ENCODE measurements at places on chromosomes 11 and 22.

- no peak for DNase-seq
These were observed 7.5 kb upstream of the ANKRD13D start for GRCh38 chr11:67281552-67282150.

DNA sequence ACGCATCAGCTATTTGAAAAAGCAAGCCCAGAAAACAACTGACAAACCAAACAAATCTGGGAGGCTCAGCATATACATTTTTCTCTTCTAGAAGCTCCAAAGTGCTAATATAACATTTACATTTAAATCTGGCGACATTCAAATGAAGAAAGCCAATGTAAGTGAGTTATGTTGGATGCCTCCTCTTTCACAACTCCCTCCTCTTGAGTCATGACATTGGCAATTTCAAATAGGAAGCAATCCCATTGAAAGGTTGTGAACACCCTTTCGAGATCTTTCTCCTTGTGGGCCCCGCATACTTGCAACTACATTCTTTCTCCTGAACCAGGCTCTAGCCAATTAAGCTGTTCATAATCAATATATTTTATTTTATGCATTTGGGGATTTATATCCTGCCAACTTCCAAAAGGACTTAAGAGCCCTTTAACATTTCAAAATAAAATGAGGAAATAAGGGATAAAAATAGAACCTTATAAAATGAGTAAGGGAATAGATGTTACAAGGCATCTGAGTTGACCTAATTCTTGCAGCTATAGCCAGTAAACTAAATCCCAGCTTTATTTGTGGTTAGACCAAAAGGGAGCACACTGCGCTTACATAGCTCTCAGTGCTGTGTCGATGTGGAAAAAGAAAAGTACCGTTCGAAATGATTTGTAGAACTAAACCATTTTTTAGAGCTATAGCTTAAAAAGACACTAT, 129.5 kb upstream of the SESN3 start:
- no peak for DNase-seq

- DNase-seq, result no peak
These were observed 56.4 kb upstream of the SYN3 start for GRCh38 chr22:33114565-33114964.

DNA sequence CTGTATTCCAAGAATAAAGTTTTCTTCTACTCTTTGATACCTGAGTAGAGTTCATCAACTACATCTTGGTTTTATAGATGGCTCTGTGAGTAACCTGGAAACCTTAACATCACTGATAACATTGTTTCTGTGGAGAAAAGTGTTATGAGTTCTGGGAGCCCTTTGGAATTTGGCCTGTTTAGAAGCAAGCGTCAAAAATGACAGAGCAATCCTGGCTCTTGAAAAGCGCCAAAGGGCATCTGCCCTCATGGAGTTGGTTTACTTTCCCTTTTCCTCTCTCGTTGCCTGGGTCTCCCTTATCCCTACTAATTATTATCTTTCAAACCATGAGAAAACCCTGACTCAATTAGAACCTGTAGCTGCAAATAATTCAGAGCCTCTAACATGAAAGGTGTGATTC, 140.1 kb downstream of the DBX1 start:
- DNase-seq, result no peak

DNA sequence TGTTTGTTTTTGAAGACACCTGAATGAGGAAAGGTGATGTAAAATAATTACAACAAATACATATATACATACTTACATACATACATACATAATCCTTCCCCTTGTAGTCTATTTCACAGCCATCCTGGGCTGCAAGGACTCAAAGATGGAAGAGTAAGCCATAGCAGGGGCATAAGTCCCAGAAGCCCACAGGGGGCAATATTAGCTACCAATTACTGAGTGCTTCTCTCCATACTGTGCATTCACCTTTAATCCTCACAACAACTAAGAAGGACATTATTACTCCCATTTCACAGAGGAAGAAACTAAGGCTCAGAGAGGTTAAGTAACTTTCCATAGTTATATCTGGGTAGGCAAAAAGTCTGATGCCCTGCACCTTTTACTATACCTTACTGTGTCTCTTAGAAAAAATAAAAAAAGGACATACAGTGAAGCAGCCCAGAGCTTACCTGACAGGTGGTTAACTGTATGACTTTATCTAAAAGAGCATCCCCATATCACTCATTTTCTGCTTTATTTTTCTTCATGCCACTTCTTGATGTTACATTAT, 2.7 kb downstream of the SERGEF start:
- no peak for DNase-seq

DNA sequence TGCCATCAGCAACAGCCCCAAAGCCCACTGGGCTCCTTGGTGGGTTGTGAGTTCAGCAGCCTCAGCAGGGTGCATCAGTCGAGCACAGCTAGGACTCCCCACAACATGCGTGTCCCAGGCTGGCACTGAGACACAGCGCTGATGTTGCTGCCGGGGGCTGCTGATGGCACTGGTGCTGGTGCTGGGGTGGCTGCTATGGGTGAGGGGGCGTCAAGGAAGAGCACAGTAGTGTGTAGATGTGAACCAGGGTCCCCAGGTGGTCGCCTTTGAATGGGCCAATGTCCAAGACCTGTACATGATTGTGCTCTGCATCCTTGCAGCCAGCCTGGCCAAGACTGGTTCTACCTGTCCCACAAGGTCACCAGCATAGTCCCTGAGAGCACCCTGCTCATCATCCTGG, 121.3 kb upstream of the SERPIND1 start:
- DNase-seq, result no peak

DNA sequence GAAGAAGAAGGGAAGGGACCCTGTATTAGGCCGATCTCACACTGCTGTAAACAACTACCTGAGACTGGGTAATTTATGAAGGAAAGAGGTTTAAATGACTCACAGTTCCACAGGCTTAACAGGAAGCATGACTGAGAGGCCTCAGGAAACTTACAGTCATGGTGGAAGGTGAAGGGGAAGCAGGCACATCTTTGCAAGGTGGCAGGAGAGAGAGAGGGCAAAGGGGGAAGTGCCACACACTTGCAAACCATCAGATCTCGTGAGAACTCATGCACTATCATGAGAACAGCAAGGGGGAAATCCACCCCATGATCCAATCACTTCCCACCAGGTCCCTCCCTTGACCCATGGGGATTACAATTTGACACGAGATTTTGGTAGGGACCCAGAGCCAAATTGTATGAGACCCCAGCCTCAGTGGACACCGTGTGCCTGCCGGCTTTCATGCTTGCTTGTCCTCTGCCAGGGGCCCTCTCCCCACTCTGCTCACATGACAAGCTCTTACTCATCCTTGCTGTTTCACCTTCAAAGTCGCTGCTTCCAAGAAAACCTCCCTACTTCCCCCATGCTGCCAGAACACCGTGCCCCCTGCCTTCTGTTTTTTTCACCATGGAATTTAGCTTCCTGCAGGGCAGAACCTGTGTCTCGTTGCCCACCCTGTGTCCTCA, 23.3 kb upstream of the PPFIA1 start:
- no peak for DNase-seq

GRCh38 chr11:103322821-103323220, 213.6 kb downstream of the DYNC2H1 start:
- peak; percentile 58 for DNase-seq

GRCh38 chr11:127393460-127393997, 393.0 kb upstream of the KIRREL3 start:
- DNase-seq, result no peak

DNA sequence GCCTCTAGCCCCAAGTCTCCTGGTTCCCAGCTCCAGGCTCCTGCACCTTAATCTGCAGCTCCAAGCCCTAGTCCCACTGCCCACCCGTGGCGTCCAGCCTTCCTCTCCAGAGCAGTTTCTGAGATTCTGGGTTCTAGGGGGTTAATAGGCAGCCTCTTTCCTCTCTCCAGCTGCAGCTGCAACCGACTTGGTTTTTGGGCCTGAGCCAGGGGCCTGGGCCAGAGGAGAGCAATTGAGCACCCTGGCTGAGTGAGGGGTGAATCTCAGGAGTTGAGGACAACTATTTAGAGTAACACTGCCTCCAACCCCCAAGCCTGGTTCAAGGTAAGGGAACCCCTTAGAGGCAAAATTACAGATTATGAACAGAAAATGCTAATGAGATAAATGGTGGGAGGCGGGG, 9.0 kb upstream of the CHRM1 start:
- no peak for DNase-seq

- no peak for DNase-seq
These were observed 1.1 kb downstream of the CABP7 start for GRCh38 chr22:29720811-29721323.

- DNase-seq, result no peak
These were observed 47.7 kb upstream of the LMO1 start for GRCh38 chr11:8311366-8311765.

DNA sequence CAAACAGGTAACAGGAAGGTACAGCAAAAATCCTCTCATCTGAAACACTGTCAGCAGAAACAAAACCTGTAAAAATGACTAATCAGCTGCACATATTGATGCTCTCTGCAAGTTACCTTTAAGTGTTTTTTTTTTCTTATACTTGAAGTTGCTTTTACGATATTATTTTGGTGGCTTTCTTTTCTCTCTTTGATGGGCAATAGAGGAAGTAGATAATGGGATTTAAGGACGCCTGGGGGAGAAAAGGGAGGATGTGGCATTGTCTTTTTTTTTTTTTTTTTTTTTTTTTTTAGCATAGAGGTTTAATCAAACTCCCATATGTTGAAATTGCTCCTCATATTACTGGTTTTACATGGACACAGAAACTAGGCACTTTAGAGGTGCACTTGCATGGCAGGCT, 11.4 kb upstream of the ADSL start:
- DNase-seq, result no peak

- DNase-seq, result no peak
These were observed 8.2 kb upstream of the HBE1 start for GRCh38 chr11:5277807-5278382.

DNA sequence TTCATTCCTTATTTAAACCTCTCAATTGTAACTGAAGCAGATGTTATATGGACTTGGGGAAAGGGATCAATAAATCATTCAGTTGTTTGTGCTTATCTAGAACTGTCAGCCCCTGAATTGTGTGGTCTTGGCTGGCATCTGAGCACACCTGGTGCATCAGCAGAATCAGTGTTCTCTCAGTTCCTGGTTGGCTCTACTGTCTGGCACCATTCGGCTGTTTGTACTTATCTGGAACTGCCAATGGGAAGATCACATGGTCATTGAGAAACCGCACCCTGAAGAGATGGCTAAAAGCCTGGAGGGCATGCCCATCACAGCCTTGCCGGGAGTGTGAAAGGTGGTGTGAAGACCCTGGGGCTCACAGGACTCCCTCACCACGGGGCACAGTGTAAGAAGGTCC, 37.1 kb upstream of the EHF start:
- DNase-seq, result no peak

- no peak for DNase-seq
These were observed 49.4 kb upstream of the PICALM start for GRCh38 chr11:86118253-86118652.

GRCh38 chr11:48341466-48341865, 16.7 kb downstream of the OR4C3 start:
- no peak for DNase-seq

DNA sequence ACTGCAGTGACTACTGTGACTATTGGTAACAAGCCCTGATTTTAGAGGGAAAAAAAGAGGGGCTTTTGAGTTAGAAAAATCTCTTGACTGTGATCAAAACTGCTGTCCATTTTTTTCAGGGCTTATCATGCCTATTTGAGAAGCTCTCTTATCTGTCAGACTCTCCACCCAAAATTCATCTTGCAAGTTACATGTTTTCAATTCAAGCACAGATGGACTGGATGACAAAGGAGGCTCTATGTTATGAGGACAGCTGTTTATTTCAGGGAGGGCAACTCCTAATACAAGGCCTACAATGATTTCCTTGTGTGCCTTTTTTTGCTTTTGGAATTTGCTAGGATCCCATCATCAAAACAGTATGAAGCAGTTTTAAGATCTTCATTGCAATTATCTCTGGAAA, 35.2 kb upstream of the USP47 start:
- no peak for DNase-seq

DNA sequence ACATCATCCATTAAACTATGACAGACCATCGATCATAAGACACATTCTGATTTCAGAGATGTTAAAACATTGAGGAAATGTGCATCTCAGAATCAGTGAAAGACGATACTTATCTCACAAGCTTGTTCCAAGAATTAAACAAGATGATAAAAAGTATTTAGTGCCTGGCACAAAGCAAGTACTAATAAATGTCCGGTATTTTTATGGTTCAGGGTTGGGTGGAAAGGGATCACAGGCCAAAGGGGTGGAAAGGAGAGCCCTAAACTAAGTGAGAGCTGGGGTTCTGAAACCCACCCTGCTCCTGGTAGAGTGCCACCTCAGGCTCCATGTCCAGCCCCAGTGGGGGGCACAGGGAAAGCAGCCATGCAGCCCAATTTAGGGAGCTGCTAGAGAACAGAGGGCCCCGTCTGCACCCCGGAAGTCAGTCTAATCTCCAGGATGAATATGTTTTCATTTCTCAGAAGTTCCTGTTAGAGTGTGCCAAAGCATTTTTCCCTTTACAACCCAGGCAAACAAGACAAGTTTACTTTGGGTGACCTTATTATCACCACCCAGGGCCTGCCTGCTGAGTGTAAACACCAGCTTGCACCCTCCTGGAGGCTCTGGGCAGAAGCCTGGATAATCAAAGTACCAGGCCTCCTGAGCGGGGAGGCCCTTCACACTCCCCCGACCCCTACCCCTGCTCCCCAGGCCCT, 3.8 kb upstream of the CREB3L1 start:
- DNase-seq, result no peak
